ENCODE measurements at places on chromosomes 12 and 14.

DNA sequence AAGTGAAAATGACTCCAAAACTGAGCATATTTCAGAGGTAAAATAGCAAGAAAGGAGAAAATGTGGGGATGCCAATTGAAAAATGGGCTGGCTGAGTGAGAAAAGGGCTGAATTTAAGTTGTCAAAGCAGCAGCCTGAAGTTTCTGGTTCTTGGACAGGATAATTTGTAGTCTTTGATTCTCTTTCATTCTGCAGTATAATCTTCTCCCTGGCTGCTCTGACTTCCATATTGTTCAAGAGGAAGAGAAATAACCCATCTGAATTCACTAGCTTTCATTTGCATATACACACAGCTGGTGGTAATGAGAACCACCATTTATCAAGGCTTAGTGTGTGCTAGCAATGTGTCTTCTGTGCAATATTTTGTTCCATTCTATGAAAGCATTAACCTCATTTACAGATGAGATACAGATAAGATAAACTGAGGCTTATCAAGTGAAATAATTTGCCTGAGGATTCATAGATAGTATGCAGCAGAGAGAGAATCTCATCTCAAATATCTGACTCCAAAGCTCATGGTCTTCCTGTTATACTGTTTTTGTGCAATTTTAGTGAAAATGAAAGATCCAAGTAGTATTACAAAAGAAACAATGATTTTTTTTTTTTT is 184.2 kb downstream of the TMTC2 start:
- no peak for DNase-seq

DNA sequence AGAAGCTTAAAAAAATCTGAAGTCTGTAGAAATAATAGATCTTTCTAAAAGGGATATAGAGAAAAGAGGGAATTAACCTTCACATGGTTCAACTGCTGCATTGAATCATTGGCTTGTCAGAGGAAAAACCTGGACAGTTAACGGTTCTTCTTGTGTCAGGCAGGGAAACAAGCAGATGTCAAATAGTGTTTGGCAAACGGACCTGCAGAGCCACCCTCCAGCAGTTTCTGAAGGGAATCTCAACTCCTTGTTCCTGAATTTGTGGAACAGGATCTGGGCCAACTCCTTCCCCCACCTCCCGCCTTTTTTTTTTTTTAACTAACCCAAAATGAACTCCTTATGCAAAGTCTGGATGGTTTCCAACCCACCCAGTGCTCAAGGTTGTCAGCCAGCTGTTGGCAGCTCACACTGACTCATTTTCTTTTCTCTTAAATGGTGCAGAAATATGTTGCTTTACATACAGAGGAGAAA is 187.3 kb downstream of the CAND1 start:
- DNase-seq = peak; percentile 10

DNA sequence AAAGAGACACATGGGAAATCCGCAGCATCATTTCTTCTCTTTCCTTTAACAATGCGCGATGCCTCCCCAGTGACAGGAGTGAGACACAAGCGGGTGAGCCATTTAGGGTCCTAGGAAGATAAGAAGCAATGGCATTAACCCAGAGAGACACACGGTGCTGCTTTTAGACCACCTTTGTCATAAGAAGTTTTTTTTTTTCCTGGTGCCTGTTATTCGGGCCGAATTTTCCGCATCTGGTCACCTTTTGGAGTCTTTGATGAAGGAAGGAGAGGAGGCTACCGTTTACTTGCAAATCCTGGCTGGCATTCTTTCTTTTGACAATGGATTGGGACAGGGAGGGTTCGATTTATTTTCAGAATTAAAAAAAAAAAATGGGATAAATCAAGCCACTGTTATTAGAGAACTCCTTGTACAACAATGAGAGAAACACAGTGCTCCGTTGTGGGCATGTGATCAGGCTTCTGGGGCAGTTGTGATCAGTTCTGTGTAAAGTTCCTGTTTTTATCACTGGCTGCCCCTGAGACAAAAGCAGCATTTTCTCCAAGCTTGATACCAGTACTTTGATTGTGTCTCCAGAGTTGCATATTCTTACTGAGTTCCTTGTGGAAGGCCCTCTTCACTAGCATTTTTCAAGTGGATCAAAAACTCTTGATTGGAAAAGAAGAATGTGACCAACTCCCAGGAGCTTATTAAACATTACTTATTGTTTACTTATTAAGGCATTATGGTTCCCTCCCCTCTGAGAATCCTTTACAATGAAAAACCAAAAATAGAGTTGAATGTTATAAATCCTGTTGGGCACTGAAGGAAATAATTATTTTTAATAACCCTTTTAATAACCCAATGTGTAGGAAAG is 1.1 kb downstream of the DIP2B start:
- peak; percentile 62 for DNase-seq

GRCh38 chr12:97903356-97903755 is 440.8 kb downstream of the RMST start:
- DNase-seq = no peak

- DNase-seq = no peak
These were observed 163.5 kb downstream of the AACS start for GRCh38 chr12:125228519-125229260.

DNA sequence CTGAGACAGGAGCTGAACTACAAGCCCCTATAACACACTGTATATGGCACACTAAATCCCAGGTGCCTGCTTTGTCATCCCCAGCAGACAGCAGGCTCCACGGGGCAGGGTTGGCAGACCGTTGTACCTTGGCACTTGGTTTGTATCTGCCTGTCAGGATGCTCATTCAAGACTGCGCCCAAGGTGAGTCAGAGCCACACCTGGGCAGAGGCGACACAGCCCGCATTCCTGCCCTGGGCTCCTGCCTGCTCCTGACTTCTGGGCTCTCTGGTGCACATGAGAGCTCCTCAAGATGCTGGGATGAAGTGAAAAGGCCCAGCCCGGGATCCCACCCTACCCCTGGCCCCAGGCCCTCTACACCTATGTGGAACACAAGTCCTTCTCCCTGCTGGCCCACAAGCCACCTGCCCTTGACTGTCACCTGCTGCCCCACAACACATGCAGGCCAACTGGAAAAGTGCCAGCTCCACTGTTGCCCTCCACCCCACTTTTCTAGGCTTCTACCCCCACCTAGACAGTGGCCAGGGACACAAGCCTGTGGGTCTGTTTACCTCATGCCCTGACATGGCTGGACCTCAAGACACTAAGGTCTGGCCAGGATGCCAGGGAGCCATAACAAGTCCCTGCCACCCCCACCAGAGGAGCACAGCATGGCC is 30.8 kb upstream of the PNMA1 start:
- DNase-seq = no peak

DNA sequence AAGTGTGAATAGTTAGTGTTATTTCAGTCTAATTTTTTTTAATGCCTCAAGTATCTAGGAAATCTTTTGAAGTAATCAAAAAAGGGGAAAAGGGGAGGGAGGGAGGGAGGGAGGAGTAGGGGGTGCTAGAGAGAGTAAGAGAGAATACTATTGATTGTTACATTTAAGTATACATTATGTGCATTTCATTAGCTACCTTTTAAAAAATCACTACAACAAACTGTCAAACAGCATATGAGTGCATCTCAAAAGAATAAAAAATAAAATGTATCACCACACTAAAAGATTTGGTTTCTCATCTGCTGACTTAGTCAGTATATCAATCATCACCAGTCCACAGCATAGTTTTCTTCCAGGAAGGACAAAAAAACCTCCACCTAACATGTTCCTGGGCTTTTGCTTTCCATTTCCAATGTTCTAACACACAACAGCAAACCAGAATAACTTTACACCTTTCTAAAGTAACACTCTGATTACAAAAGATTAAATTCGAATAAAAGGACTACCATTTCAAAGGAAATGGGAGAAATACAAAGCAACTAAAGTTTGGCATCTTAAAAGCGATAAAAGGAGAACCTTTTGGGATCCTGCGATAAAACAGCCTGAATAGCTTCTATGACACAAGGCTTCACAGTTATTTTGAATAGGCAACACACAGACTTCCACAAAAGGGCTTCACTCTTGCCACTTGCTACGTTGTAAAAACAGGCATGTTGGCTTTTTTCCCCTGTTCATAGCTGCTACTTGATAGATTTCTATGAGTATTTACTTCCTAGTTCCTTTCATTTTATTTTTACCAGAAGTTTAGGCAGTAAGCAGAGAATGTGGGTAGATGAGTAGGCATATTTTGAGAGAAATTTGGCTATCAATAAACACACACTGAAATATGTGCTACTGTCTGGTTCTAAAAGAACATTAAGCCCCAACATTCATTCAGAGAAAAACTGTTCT is 160.9 kb downstream of the EPS8 start:
- DNase-seq = no peak

GRCh38 chr12:22334410-22335100 is at the start of gene ST8SIA1:
Gene ST8SIA1 (minus strand): TSS chr12:22334707. CDS start chr12:22334232, 475 bp downstream.
- peak; percentile 26 for DNase-seq

DNA sequence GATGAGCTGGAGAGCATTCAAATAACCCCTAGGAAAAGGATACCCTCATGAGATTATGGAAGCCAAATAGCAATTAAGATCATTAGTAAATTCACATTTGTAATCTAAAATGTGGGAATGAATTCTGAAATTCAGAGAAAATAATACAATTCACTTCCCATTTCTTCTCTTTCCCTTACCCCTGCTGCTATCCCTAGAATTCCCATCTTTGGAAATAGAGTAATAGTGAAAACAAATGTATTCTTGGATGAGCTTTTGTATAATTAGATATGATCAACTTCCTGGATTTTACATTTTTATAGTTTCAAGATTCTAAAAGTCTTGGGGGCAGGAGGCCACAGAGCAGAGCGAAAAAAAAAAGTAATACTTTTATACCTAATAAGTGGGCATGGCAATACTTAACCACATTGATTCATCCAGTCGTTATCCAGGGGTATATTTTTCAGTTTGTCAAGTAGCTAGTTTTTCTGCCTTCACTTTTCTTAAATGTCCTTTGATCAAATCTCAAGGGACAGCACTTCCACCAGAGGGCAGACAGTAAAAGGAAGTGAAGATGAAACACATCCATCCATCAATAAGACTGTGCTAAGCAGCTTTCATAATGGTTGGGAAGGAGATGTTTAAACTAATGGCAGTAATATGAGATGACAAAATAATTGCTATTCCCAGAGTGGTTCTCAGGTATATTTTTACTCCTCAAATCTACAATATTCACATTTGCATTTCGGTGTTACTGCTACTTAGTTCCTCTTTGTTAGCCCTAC is 401.3 kb downstream of the DIO2 start:
- DNase-seq = peak; percentile 32

DNA sequence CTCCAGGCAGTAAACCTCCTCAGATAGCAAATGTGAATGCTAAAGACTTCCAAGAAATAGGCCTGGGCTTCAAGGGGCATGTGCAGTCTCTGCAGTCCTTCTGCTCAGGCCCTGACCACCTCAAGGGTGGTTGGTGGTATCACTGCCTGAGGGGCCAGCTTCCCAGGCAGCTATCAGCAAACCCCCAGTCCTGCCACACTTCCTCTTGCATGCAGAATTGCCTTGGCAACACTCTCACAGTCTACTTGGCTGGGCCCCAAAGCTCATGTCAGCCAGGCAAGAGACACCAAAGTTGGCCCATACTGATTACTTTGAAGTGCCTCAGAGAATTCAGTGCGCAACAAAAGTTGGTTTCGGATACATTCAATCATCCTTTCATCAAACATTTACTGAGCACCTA is 3.5 kb upstream of the ASB8 start:
- DNase-seq = no peak

GRCh38 chr12:31214626-31215517 is 111.1 kb downstream of the SINHCAF start:
- DNase-seq = no peak

DNA sequence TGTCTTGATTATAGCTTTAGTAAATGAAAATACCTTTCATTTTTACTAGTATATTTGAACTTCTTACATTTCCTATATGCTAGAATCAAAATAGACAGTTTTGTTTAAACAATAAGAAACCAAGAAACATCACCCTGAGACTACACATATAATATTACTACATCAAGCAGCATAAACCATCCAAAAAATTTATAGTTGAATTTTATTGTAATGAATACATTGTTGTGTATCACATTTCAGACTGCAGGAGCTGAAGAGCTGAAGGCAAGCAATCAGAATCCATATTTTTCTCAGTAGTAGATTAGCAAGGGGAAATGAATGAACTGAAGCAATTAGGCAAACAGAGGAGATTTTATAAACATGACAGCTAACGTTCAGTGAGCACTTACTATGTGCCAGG is 379.2 kb downstream of the BTG1 start:
- no peak for DNase-seq

DNA sequence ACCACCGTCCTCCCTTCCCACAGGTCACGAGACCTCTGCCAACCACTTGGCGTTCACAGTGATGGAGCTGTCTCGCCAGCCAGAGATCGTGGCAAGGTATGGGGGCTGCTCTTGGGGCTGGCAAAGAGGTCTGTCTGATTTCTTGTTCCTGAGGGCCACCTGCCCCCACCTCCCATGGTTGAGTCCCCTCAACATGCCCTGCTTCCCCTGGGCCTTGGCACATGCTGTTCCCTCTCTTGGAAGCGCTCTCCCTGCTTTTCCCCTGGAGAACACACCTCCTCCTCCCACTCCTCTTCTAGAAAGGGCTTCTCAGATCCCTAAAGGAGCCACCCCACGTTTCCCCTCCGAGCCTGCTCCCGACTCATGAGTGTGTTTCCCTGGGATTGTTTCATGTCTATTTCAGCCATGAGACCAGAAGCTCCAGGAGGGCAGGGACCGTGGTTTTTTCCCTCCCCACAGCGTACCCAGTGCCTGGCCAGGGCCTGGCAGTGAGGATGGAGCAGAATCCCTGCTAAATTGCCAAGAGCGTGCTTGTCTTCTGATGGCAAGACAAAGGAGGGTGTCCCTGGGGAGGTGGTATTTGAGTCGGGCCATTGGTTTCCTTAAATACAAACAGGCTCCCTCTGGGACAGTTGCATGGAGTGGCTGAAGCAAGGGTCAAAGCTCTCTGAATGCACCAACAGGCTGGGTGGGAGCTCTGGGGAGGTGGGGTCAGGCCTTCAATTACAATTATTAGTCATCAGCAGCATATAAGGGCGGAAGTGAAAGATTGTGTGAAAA is 34.1 kb downstream of the CYP46A1 start:
- no peak for DNase-seq

DNA sequence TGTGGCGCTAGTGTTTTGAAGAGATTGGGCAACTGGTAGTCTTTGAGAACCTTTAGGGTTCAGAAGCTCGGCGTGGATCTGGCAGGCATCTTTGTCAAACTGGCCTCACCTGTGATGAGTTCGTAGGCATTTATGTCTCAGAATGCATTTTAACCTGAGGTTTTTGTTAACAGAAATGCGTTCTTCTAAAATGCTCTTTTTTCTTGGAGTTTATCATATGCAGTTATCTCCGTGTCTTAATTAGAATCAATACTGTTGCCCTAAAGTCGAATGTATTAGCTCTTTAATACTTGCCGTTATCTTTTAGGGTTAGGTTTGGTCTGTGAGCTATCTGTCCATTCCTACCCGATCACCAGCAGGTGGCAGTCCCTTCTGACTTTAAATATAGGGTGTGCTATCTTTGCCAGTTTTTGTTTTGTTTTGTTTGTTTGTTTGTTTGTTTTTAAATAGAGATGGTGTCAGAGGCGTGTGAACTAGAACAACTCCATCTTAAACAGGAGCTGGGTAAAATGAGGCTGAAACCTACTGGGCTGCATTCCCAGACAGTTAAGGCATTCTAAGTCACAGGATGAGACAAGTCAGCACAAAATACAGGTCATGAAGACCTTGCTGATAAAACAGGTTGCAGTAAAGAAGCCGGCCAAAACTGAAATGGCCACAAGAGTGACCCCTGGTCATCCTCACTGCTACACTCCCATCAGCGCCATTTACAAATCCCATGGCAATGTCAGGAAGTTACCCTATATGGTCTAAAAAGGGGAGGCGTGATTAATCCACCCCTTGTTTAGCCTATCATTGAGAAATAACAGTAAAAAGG is 1.4 kb downstream of the ATF1 start:
- DNase-seq = no peak
